Activated T-cell treated with anti-CD3 and anti-CD28 coated beads, Interleukin-2, amount 50 U/mL, for 24 hours (primary cell): ENCODE measurements at places on chromosomes 1 and 21.

DNA sequence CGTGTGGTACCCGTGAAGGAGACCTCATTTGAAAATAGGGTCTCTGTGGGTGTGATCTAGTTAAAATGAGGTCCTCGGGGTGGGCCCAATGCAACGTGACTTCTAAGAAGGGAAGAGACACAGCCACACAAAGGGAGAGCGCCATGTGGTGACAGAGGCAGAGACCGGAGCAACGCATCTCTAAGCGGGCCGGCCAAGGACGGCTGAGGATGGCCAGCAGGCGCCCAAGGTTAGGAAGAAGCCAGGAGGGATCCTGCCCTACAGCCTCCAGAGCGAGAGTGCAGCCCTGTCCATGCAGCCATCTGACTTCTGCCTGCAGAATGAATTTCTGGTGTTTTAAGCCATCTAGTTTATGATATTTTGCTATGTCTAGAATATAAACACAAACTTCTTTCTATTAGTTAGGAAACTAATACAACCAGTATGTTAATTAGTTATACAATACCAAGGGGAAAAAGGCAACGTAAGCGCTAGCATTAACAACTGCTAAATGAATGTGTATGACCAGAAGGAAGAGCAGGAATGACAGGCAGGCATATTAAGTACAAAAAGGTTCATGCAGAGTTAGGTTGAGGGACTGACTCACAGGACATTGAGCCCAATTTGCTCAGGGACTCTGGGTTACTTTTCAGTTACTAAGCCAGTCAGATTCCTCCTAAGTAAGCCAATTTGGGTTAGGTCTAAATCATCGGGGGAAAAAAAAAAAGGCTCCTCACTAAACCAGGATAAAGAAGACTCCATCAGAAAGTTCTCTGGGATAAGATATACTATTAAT lies 4.1 kb downstream of the CEP104 start:
- no peak for DNase-seq

DNA sequence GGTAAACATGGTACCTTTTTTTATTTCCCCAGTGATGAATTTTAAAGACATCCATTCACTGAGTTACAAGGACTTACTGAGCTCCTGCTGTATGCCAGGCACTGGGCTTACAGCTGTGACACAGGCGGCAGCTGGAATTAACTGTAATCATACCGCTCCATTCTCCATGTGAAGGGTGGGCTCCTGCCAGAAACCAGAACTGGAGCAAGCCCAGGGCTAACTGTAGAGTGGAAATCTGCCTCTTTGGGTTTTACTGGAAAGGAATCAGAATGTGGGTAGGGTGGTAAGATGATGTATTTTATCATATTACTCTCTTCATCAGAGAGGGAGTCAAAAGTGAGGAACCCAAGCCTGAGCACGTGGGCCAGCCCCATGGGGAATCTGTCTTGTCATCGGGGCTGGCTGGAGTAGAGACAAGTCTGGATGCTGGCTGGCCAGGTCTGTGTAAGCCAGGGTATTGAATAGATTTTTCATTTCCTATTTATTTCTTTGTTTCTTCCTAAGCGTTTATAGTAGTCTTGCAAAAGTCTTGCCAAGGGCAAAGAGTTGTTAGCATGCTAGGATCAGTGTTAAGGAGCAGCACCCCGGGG lies 21.5 kb downstream of the FGGY start:
- DNase-seq, result no peak

DNA sequence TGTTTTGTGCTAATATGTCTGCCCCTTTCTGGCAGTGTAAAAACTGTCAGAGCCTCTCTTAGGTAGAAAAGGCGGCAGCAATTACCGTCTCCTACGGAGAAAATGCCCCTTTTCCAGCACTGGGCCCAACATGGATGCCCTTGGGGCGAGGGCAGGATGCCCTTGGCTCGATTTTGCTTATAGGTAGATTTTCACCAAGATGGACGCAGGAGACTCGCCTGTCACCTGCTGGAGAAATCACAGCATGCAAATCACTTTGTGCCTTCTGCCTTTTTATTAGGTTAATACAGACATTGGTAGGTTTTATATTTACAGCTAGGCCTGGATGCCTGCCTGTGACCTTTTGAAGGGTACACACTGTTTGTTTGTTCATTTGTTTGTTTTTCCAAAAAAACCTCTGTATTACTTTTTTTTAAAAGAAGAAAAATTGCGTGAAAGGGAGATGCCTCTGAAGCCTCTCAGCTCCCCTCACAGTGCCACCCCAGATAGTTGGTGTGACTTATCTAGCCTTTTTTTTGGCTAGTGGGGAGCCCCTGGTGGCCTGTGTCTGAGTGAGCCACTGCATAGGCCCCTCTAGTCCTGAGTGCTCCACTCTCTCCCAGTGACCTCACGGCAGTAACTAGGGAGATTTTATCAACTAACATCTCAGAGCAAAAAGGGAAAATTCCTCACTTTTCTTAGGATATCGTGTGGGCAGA lies 2.5 kb downstream of the ATP1B1 start:
- DNase-seq, result no peak

DNA sequence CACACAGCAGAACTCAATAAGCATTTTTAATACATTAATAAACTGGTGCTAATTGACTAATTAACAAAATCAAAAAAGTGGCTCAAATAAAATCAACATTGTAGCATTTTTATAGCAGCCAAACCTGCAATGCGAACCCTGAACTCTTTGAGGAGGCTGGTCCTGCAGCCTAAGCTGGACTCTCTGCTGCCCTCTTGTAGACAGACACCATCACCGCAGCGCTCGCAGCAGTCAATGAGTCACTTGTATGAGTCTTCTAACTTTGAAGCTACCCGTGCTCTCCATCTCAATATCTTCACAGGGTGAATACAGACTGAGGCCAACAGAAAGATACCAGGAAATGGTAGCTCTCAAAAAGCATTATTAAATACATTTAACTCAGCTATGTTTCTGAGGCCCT lies 9.7 kb upstream of the KRTAP7-1 start:
- peak; percentile 32 for DNase-seq

DNA sequence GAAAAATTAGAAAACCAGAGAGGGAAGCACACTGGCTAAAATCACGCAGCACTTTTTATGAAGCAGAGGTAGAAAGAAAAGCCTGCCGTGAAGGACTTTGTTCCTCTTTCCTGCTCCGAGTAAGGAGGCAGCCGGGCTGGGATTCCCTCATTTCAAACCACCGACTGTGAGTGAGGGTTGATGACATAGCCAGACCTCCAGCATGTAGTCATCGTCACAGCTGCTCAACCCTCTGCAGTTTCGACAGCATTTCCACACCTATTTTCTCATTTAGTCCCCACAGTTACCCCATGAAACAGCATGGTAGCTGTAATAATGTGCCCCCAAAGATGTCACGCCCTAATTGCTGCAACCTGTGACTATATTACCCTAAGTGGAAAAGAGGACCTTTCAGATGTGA lies 35.3 kb downstream of the FCRL5 start:
- DNase-seq, result no peak

DNA sequence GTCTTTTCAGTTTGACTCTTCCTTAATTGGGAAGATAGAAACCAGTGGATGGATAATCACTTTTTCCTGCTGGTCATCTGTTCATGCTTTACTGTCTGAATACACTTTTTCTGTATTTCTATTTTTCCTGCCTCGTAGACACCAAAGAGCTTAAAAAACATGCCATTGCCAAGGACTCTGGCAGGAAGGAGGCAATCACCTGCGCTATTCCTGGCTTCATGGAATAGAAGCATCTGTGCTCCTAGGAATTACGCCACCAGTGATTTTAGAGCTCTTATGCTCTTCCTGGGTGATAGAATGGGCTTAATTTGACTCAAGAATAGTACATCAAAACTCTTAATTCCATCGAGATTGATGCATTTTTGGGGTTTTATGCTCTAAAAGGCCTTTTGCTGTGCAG lies 15.7 kb downstream of the OR2B11 start:
- DNase-seq, result no peak

- no peak for DNase-seq
Measured at GRCh38 chr1:24228311-24228710, 41.2 kb upstream of the IFNLR1 start.

DNA sequence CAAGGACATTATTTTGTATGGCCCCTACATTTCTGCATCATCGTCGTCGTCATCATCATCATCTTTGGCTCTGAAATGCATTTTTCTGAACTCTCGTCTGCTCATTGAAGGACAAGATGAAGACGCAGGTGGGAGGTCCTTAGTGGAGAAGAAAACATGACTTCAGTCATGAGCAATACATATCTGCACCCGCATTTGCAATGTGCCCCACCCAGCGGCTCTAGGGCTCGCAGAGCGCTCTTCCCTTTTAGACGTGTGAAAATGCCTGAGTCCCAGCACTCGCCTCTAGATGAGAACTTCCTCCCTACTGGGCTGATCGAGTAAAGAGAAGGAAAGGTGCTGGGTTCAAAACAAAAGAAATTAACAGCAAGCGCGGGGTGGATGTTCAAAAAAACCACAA lies 10.1 kb downstream of the C1orf174 start:
- DNase-seq, result no peak

DNA sequence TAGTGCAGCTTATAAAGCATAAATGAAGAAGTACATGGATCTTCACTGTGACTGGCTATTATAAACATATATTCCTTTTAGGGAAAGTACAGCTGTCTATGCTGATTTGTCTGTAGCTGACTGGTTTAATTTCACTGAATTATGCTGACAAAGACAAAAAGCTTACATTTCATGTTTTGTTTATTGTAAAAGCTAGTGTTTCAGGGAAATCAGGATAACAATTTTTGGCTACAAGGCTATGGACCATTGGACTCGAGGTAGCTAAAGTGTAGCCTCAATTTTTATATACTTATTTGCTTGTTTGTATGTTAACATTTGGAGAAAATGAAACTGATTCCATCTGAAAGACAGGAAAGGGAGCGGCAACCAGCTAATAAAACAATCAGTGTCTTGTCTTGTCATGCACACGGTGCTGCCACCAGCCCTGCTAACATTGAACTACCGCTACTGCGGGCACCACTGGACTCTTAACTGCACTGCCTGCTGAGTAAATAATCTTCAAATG lies 480.2 kb downstream of the COL11A1 start:
- no peak for DNase-seq

DNA sequence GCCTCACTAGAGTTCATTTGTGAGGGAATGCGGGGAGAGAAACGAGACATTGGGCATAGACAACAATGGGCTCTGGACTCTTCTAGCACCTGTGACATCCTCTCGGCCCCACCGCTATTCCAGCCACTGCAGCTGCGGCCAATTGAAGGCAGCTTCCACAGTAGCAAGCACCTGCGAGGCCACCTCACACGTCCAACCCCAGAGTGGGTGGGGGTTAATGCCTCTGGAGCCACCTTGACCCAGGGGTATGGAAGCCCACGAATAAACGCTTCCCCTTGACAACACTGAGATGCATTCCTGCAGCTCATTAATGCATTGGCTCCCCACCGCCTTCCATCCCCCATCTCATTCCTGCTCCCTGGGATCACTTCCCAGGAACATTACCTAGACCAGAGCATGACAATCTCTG lies 104.4 kb downstream of the GLIS1 start:
- peak; percentile 3 for DNase-seq

GRCh38 chr1:11352058-11352715 lies 79.2 kb downstream of the UBIAD1 start:
- no peak for DNase-seq

DNA sequence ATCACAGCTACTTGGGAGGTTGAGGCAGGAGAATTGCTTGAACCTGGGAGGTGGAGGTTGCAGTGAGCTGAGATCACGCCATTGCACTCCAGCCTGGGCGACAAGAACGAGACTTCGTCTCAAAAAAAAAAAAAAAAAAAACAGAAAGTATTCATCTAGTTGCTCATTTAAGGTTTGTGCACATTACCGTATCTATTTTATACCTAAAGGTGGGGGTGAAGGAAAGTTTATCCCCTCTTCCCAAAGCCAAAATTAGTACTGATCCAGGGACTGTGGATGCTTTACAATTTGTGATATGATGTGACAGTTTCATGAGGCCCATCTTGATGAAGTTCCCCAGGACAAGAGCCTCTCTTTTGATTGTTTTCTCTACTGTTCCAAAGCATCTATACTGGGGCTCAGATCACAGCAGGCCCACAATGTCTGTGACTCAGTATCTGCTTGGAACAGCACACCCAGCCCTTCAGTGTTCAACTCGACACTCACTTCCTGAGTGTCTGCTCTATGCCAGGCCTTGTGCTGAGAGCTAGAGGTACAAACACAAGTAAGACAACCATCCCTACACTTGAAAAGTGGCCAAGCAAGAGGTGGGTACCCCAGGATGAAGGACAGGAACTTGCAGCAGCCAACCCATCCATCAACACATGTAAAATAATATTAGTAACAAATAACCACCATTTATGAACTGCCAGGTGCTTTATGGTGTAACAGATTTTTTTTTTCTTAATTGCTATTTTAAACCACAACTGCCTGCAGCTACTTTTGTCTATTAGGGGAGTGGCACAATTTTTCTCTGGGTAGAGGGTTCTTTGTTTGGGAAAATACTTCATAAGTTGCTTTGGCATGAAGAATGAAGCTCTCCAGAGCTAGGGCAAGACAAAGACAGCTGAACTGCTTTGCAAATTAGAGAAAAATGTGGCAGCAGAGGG lies 29.0 kb upstream of the KHDRBS1 start:
- DNase-seq, result peak; percentile 52
